ENCODE measurements at places on chromosomes 4 and X. TPM values are rescaled to one million over a fixed set of nuclear protein-coding genes. Genes with fewer than 3 reads are reported as not detected.

The SMAD1 gene
- polyA plus RNA-seq = 61.2 TPM

The MAGEC2 gene
- not detected for polyA plus RNA-seq

- no peak for DNase-seq
Measured at GRCh38 chr4:94506822-94507221, 55.1 kb downstream of the PDLIM5 start.

- no peak for DNase-seq
Measured at GRCh38 chrX:12878536-12878935, 11.7 kb downstream of the TLR7 start.
